ENCODE measurements at places on chromosomes 6 and 20.

- no peak for DNase-seq
These were observed 26.0 kb upstream of the SCRT2 start for GRCh38 chr20:701401-702129.

GRCh38 chr6:110467566-110468140 lies 8.8 kb downstream of the SLC22A16 start:
- no peak for DNase-seq

DNA sequence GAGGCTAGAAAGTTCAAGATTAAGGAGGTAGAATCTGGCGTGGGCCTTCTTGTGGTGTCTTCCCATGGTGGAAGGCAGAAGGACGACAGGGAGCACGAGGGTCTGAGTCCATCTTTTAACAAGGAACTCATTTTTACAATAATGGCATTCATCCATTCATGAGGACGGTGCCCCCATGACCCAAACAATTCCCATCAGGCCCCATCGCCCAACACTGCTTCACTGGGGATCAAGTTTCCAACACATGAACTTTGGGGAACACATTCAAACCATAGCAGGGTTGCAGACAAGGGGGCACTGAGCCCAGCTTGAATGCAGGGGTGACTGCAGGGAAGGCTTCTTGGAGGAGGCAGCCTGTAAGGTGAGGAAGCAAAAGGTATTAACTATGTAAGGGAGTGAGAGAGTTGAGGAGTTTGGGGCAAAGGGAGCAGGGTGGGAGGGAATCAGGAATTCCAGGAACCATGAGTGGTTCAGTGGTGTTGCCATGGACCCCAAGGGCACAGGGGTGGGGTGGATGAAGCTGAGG lies 5.5 kb downstream of the RAB44 start:
- DNase-seq, result no peak

DNA sequence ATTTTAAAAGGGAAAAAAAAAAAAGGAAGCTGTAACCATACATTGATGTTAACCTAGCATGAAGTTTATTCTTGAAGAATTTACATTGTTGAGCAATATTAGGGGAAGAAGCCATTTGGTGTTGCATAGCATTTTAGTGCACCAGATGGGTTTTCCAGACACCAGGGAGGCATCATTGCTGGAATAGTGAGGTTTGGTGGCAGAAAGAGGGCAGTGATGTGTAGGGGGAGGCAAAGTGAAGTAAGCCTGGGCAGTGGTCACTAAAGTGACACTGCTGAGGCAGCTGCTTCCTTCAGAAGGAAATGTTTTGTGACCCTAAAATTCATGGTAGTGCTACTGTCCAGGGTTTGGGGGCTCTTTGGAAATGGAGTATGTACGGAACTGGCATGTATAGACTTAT lies 2.6 kb downstream of the TOMM6 start:
- peak; percentile 6 for DNase-seq

Measured in SIG-M5 (cell line).